ENCODE measurements at places on chromosomes 3 and 15.

- DNase-seq, result no peak
Measured at GRCh38 chr15:85555875-85556617, 175.6 kb downstream of the AKAP13 start.

DNA sequence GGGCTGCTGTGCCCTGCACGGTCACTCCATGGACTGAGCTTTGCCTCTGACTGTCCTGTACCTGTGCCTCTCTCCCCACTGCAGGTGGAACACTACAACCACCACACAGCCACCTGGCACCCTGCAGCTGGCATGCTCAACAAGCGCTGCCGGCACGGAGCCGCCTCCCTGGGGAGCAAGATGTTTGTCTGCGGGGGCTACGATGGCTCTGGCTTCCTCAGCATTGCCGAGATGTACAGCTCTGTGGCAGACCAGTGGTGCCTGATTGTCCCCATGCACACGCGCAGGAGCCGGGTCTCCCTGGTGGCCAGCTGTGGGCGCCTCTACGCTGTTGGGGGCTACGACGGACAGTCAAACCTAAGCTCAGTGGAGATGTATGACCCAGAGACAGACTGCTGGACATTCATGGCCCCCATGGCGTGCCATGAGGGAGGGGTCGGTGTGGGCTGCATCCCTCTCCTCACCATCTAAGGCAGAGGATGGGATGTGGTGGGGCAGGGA, 37.3 kb upstream of the PTPN23 start:
- no peak for DNase-seq

DNA sequence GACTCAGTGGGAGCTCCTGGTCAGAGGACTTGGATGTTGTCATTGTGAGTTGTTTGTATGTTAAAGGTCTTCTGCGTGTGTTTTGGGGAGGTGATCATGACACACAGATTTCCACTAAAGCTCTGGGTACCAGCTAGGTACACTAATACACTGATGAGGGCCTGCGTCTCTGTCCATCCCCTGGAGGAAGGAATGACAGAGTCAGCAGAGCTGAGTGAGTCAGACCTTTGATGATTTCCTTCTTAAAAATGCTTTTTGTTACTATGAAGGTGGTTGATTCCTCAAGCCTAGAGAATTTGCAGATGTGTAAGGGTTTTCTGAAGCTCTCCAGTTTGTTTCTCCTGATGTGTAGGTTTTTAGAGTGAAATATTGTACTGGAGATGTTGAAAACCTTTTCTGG, 424.1 kb upstream of the TPM1 start:
- DNase-seq, result peak; percentile 78

GRCh38 chr15:101545548-101546505, 56.3 kb upstream of the PCSK6 start:
- DNase-seq, result no peak

DNA sequence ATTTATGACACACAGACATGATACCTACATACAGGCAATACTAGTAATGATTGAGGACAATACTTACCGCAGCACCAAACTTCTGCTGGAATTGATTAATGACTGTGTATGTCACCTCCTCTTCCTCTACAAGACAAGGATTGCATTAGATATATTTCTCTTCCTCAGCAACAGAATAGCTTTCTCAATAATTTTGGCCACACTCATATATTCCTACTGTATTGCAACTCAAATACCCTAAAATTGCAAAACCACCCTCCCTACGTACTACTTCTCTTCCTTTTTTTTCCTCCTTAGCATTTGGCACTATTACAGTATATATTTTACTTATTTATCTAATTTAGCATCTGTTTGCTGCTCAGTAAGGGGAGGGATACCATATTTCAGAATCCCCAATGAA, 14.8 kb downstream of the EXD1 start:
- no peak for DNase-seq

DNA sequence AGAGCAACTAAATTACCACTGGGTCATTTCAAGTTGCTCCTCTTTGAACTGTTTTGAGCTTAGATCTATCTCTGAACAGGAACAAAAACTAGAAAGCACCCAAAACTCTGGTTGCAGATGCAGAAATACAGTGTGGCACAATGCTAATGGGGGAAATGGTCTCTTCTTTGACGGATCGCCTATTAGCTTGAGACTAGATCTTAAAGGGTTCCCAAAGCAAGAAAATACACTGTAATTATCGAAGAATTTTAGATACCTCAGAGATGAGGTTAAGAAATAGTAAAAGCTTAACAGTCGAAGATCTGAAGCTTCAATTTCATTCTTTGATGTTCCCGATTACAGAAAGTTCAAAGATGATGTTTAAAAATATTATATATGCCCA, 818 bp downstream of the PPP1R2 start:
- peak; percentile 34 for DNase-seq

DNA sequence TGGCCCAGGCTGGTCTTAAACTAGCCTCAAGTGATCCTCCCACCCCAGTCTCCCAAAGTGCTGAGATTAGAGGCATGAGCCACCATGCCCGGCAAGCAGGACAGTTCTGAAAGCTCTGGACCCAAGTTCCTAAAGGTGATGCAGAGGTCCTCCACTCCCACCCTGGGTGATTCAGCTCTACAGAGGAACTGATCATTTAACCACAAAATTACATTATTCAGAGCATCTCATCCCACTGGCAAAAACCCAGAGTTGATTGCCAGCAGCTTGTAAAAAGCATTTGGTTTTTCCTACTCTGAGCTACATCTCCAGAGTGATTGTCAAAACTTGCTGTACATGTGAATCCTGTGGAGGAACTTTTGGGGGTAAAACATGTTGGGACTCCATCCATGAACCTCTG, 60.2 kb downstream of the SLTM start:
- DNase-seq, result no peak

- peak; percentile 11 for DNase-seq
Measured at GRCh38 chr3:63580151-63580550, 72.3 kb upstream of the SNTN start.

DNA sequence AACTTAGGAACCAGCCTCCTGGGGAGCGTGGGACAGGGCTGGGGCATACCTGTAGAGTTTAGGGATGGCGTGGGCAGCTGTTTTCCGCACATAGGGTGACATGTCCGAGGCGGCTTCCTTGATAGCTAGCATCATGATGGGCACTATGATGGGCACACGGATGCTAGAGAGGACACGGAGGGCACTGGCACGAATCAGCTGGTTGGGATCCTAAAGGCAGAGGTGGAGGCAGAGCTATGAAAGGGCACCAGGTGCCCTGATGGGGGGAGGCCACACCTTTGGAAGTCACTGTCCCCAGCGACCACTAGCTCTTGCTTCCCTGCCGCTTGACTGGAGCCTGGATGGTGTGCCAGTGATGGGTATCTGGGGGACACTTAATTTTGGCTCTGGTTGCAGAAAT, 28.3 kb downstream of the AP3B2 start:
- no peak for DNase-seq

- DNase-seq, result no peak
Measured at GRCh38 chr3:105480768-105481167, 114.1 kb downstream of the ALCAM start.

DNA sequence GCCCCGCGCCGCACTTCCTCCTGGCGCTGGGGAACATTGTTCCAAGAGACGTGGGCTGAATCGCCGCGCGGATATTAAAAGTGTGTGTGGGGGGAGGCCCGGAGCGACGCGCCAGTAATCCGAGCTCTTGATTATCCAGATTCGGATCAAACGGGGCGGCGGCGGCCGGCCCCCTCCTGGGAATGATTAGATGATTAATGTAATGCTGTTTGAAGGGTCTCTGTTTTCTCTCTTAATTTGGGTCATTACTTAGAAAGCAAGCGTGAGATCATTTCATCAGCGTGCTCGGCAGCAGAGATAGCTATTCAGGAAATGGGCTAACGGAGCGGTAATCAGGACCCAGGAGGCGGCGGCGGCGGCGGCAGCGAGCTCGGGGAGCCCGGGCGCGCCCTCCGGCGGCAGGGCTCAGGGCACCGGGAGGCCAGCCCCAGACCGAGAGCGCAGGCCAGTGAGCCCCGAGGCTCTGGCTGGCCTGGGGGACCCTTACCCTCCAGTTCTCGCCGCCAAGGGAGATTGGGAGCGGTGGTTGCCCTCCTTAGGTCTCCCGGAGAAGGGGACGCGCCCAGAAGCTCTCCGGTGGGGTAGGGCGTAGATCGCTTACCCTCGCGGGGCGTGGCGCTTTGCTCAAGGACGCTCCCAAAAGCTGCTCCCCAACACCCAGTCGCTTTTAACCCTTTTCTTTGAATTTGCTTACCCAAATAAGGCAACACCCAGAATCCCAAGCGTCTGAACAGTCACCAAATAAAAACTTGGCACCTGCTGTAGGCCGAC, 4.5 kb downstream of the FEZF2 start:
- no peak for DNase-seq

GRCh38 chr15:57643826-57644225, 52.1 kb downstream of the MYZAP start:
- DNase-seq, result no peak

DNA sequence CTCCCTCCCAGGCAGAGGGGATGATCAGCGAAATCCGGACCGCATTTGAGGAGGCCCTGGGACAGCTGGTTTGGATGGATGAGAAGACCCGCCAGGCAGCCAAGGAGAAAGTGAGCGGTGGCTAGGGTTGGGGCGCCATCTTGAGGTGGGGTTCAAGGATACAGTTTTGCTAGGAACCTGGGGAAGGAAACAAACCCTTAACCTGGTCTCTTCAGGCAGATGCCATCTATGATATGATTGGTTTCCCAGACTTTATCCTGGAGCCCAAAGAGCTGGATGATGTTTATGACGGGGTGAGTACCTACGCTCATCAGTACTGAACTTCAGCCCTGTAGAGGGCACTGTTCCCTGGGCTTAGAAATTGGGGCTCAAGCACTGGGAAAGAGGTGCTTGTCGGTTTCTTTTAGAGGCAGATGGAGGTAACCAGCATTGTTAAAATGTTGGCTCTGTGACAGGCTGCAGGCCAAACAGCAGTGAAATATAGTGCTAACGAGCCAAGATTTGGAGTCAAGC, 9.6 kb upstream of the PSMD2 start:
- peak; percentile 70 for DNase-seq

GRCh38 chr3:5489536-5489935, 302.0 kb downstream of the EDEM1 start:
- DNase-seq, result no peak

- DNase-seq, result no peak
Measured at GRCh38 chr3:152283492-152284381, 15.0 kb downstream of the MBNL1 start.

- peak; percentile 39 for DNase-seq
Measured at GRCh38 chr3:4474683-4475490, 7.8 kb upstream of the SUMF1 start.

GRCh38 chr3:31541089-31541488, 8.4 kb downstream of the STT3B start:
- DNase-seq, result no peak

- no peak for DNase-seq
Measured at GRCh38 chr15:62488387-62488786, 323.3 kb upstream of the C2CD4B start.

DNA sequence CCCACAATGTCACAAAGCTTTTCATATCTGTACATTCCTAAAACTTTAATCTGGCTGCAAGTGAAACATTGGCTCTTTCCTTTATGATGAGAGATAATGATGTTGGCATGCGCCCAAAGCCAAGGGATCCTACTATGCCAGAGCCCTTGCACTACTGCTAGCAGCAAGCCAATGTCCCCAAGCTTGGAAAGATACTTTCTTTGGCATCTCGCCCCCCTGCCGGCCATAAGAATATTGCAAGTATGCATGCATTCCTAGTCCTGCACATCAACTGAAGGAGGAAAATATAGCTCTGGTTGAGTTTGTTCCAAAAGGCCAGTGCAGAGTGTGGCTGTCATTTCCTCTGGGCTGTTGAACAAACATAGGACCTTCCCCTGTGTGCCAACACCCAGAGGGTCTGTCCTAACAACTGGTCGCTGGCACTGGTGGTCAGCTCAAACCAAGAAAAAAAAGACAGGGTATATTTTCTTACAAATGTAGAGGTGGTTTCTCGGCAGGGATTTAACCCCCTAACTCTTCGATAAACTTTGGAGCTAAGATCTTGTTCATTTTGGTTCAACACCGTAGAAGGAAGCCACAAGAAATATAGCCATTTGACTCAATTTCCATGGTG, 120.9 kb upstream of the ZBED2 start:
- DNase-seq, result peak; percentile 79
